ENCODE measurements at places on chromosomes 1 and 21.

DNA sequence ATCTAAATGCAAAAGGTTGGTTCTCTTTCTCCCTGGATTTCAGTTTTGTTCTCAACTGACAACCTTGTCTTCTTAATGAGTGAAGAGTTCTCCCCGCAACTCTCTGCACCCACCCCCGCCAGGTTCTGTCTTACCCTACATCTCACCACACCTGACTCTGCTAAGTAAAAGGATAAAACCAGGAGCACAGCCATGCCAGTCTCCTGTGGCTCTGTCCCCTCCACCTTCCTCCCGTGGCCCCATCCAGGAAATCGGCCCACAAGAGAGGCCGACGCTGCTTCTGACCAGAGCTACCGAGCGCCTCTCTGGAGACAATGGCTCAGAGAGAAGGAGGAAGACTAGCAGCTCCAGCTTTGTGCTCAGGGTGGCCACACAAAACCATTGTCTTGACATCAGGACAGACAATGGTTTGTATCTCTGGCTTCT lies 72.2 kb downstream of the PLEKHA6 start:
- no peak for DNase-seq

GRCh38 chr1:65149351-65150107 lies 1.5 kb downstream of the AK4 start:
- DNase-seq, result no peak

GRCh38 chr1:201538612-201539551 lies at the start of gene NAV1:
Gene NAV1, plus strand, starts transcription at chr1:201539127. Its CDS starts 83,758 bp downstream, at chr1:201622885.
- DNase-seq, result peak; percentile 49

DNA sequence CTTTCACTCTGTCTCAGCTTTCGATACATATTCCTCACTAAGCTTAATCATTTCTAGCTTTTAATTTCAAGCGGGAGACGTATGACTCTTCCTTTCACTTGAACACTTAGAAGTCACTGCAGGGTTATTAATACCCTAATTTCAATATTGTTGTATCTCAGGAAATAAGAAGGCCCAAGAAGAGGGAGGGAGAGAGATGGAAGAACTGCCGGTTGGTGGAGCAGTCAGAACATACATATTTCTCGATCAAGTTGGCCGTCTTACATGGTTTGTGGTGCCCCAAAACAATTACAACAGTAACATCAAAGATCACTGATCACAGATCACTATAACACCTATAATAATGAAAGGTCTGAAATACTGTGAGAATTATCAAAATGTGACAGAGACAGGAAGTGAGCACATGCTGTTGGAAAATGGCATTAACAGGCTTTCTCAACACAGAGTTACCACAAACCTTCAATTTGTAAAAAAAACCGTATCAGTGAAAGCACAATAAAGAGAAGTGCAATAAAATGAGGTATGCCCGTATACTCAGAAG lies 145.4 kb upstream of the HP1BP3 start:
- DNase-seq, result no peak

GRCh38 chr1:226097866-226098625 lies 35.5 kb downstream of the H3-3A start:
- peak; percentile 71 for DNase-seq
